Stimulated activated CD4-positive, alpha-beta T cell treated with anti-CD3 and anti-CD28 coated beads, Interleukin-15, amount 100 ng/mL, for 24 hours (primary cell): ENCODE measurements at places on chromosomes 12 and 14.

DNA sequence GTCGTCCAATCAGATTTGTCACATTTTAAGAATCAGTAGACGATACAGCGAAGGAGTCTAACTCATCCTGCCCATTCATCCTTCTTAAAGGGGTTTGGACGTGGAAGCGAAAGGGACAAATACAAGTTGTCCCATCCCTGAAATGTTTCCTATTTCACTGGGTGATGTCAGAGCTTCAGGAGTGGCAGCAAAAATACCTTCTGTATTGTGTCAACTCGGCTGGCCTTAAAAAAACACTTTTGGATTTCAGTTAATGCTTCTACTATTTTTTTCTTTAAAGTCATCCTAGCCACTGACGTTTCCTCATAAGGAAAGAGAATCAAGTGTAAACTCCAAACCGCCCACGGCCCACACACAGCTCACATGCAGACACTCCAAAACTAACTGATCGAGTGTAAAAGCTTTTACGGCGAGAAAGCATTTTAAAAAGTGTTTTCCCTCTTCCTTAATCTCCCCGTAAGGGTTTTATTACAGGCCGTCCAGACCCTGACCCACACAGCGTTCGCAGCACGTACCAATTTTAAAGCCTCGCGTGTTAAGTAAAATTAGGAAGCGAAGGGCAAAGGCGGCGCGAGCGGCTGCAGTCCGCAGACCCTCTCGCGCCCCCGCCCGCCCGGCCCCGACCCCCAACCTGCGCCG lies 593 bp downstream of the CFL2 start:
- DNase-seq, result peak; percentile 62

GRCh38 chr14:55107766-55108554 lies 21.1 kb upstream of the LGALS3 start:
- peak; percentile 55 for DNase-seq

- DNase-seq, result peak; percentile 77
Measured at GRCh38 chr14:70821584-70822529, 12.5 kb upstream of the MAP3K9 start.

DNA sequence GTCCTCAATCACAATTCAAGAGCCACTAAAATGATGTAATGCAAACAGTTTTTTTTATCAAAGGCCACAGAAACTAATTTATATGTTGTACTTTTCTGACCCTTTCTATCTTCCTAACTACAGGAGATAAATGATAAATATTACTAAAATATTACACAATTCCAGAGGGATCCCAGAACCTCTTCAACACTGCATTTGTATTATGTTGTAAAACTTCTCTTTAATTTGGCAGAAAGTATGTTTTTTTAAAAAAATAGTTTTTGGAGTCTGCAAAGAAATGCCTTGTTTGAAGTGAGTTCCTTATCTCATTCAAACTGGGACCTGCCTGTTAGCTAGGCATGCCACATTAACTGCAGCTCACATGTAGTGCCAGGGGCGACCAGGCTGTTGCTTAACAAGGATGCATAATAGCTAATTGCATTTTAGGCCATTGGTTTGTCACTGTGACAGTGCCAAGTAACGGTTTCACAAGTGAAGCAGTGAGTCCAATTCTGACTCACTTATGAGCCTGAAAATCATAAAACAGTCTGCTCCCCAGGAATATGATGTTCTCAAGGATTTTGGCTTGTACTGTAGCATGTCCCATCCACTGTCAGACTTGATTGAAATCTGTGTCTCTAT lies 266.9 kb downstream of the KTN1 start:
- DNase-seq, result no peak
